DMS79 treated with DMSO at 0.1 percent for 48 hours (cell line): ENCODE measurements at places on chromosomes 3 and 15.
A peak's percentile ranks its signal among the peaks of the same experiment; 100 is the strongest.

- no peak for DNase-seq
Observed at GRCh38 chr15:28897861-28898585, 12.2 kb downstream of the APBA2 start.

DNA sequence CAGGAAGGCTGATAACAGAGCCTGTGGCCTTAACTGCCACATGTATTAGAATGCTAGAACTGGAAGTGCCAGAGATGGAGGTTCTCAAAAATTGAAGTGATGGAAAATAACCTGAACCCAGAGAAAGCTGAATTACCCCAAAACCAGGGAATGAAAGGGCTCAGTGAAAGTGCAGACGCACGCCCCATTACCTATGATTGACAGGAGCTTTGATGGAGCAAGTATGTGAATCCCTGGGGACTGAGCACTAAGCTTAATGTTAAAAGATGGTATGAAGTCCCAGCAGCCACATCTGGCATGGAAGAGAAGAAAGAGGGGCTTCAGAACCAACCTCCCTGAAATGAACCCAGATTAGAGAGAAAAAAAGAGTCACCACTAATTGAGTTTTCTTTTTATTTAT, 118.4 kb upstream of the FHIT start:
- DNase-seq, result no peak

- DNase-seq, result peak; percentile 3
Observed at GRCh38 chr15:67641453-67641852, 99.0 kb downstream of the MAP2K5 start.

DNA sequence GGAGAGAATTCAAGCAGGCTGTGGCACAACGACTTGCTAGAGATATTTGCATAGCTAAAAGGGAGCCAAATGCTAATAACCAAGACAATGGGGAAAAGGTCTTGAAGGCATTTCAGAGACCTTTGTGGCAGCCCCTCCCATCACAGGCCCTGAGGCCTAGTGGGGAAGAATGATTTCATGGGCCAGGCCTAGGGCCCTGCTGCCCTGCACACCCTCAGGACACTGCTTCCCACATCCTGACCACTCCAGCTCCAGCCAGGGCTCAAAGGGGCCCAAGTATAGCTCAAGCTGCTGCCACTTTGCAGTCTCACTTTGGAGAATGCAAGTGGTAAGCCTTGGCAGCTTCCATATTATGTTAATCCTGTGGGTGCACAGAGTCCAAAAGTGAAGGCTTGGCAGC, 21.5 kb upstream of the PTPN23 start:
- DNase-seq, result no peak

DNA sequence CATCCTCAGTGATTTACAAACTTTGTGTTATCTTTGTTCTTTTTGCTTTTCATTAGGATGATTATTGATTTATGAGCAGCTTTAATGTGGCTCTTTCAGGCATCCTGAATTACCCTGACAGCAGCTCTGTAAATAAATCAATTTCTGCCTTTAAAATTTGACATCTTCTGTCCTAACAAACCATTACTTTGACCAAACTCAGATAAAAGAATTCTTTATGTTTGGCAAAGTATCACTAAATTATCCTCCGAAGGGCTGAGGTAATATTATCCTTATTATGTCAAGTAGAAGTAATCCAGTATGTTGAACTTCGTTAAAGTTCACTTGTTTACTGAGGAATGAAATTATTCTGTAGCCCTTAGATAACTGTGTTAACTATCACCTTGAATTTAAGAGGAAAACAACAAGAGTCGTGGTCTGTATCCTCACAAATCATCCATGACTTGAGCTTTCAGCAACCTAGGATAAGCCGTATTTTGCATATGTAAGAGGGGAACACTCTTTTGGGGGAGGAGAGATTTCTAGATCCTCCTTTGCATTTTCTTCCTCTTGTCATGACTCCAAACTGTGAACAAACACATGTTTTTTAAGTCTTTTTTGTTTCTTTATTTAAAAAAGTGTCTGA, 173.2 kb upstream of the STAC start:
- no peak for DNase-seq
